ENCODE measurements at places on chromosomes 3 and 15.

GRCh38 chr3:99579965-99580364, 58.4 kb upstream of the COL8A1 start:
- no peak for DNase-seq

- no peak for DNase-seq
These were observed 95.4 kb downstream of the CACNA1D start for GRCh38 chr3:53589806-53590205.

DNA sequence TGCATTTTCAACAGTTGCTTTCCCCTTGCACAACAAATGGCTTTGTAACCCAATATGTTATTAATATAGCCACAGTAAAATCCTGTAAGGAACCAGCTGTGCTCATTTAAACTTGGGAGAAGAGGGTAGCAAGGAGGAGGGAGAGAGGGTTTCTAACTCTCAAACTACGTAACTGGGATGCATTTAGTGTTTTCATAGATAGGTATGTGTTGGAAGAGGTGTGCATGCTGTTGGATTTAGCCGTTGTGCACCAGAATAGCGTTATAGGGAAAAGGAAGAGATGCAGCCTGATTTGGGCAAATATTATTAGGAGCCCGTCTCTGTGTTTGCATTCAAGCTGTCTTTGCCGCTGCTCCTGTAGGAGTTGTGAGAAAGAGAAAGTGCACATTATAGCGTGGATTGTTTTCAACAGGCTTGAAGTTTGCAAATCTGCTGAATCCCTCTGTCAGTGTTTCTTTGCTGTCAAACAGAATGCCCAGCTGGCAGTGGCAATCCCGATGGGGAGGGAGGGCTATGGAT, 39.4 kb downstream of the ARPP21 start:
- no peak for DNase-seq

DNA sequence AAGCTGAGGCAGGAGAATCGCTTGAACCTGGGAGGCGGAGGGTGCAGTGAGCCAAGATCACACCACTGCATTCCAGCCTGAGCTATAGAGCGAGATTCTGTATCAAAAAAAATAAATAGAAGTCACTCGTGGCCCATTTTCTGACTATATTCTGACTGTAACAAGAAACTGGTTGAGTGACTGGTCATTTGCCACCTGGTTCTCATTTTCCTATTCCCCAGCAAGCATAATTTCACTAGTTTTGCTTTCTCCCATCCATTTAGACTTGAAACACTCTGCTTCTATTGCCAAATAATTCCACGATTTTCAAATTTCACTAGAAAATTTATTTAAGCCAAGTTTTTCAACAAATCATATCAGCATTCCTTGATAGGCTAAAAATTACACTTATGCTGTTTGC, 40.7 kb downstream of the C3orf70 start:
- DNase-seq: no peak

DNA sequence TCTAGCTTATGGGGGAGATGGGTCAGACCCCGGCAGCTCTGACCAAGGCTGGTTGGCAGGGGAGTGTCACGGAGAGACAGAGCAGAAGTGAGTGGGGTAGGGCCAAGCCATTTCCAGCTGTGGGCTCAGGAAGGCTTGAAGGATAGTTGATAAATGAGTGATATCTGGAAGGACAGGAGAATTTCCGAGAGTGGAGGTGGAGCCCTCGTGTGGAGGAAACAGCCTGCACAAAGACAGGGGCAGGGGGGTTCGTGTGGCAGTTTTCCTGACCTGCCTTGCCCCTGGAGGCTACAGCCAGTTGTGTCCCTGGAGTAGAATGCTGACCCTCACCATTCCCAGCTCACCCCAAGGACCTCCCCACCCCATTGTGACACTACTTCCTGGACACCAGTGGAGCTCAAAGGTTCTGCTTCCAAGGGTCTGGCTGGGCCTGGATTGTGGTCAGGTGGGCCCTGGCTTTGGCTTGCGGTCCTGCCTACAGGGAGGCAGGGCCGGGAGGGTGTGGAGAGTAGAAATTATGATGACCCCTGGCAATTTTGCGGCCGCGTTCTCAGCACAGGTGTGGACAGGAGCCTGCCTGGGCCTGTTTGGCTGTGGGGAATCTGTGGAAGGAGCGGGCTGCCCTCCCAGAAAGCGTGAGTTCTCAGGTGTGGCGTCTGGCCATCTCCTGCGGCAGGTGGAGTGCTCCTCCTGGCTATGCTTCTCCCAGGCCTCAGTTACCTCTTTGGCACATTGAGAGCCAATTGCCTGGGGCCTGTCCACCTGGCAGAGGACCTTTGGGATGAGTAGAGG, at the start of gene SLC22A14:
Gene SLC22A14 (plus strand): TSS at position 400 of the 792 bp plus-strand sequence. CDS start 23,733 bp downstream, outside the sequence.
- DNase-seq: no peak

GRCh38 chr15:71152542-71152941, 37.3 kb downstream of the THSD4 start:
- no peak for DNase-seq

GRCh38 chr3:52890735-52891134, 6.6 kb downstream of the STIMATE start:
- no peak for DNase-seq

- DNase-seq: no peak
These were observed 19.6 kb downstream of the PLXND1 start for GRCh38 chr3:129586746-129587430.

DNA sequence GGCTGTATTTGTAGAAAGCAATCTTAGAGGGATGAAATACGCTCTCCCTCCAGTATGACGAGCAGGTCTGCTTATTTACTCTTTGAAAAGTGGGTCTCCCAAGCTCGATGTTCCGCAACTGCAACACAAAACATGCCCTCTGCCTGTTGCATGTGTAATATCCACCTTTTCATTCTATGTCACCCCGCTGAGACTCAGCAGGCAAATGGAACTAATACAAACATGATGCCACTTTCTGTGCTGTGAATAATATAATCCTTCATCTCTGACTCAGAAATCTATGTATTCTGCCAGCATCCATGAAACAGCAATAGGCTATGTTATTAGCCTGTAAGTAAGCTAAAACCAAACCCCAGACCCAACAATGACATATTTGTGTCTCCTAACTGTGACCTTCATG, 200.8 kb upstream of the TMCO5A start:
- DNase-seq: no peak

GRCh38 chr3:56855856-56856512, 54.2 kb upstream of the ARHGEF3 start:
- DNase-seq: peak; percentile 14

- no peak for DNase-seq
These were observed 1001.6 kb downstream of the ROBO2 start for GRCh38 chr3:78041486-78041885.

DNA sequence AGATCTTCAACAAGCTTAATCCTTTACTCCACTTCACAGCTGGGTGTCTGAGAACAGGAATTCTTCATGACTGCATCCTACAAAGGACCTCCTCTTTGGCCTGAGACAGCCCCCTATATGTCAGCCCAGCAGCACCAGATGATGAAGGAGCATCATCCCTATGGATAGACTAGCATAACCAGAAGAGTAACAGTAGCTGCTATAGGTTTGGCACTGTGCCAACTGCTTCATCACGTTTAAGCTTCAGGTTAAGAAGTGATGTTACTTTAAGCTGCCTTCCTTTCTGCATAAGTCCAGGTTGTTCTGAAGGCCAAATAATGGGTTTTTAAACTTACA, 50.6 kb downstream of the CMSS1 start:
- no peak for DNase-seq

GRCh38 chr3:120364821-120365220, 15.7 kb upstream of the LRRC58 start:
- no peak for DNase-seq

GRCh38 chr15:41501191-41501917, 7.7 kb downstream of the ITPKA start:
- DNase-seq: no peak

DNA sequence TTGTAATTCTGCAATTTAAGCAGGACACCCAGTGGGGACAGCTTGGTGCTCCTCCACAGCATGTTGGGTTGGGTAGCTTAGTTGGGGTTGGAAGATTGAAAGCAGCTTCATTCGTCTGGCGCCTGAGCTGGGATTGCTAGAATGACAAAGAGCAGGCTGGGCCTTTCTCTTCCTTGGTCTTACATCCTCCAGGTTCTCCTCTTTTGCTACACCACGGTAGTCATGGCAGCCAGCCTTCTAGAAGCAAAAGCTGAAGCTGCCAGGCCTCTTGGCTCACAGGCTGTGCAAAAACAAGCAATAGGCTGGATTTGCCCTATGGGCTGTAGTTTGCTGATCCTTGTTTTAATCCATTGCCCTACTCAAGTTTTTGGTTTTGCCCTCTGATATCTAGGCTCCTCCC, 3.2 kb upstream of the ANXA2 start:
- DNase-seq: no peak

DNA sequence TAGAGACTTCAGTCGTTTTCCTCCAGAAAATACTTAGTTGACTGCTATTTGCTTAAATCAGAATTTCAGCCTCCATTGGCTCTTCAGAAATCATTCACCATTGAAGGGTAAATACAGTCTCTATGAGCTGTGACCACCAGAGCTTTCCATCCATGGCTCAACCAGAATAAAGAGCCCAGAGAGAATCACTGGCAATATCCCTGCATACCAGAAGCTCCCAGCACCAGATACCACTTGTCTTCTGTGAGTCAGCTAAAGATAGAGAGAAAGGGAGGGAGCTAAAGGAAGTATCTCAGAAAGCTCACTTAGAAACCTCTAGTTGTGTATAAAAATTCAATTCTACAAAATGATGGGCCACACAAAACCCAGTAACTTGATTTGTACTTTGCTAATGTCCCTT, 115.2 kb upstream of the TMCO5A start:
- no peak for DNase-seq

DNA sequence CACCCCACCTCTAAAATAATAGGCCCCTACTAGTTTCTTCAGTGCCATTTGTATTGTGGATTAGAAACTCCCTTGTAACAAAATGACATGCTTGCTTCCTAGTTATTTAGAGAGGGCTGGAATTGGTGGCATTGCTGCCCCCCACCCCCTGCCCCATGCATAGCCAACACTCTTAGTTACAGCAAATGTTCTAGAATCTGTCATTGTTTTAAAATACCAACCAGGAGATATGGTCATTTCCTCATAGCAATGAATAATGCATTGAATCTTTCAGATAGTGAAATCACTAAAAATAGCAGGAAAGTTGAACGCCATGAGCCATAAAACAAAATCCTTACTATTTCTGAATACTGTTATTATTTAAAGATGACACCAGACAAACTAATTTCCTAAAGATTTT, 292.5 kb downstream of the ARPP21 start:
- no peak for DNase-seq

- no peak for DNase-seq
These were observed 70.1 kb downstream of the TBC1D2B start for GRCh38 chr15:78007211-78007931.

DNA sequence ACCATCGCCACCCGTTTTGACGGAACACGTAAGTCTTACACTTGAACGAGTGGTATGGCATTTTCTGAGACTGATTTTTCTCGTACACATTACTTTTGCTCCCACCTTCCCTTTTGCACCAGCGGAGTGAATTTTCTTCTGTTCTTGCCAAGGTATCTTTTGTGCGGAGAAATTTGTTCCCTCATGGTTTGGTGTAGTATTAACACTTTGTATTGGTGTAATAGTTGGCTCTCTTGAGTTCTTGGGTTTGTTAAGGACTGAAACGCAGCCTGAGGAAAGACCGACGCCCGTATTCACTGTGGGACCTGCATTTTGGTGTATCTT, 420 bp downstream of the KCNH8 start:
- DNase-seq: no peak

- no peak for DNase-seq
These were observed 292.8 kb upstream of the ZNF717 start for GRCh38 chr3:76078101-76078500.

GRCh38 chr3:42290966-42291714, 25.2 kb upstream of the CCK start:
- no peak for DNase-seq

DNA sequence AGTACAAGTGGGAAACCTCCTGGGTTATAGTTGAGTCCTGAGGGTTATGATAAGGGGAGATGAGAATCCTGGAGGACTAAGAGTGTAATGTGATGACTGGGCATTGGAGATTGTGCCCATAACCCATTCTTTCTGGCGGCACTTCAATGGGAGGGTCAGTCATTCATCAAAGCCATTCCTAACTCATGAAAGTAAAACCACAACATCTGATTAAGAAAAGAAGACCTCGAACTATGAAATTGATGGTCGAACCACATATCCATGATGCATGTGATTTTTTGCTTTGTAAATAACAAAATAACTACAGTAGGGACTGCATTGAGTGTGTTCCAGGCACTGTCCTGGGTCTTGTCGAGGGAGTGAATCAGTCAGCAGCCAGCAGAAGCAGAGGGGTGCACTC, 215.1 kb downstream of the SHQ1 start:
- DNase-seq: no peak

GRCh38 chr3:171007316-171007715, 19.2 kb downstream of the SLC2A2 start:
- no peak for DNase-seq

- DNase-seq: no peak
These were observed 238.6 kb upstream of the CHRM5 start for GRCh38 chr15:33729653-33730052.

DNA sequence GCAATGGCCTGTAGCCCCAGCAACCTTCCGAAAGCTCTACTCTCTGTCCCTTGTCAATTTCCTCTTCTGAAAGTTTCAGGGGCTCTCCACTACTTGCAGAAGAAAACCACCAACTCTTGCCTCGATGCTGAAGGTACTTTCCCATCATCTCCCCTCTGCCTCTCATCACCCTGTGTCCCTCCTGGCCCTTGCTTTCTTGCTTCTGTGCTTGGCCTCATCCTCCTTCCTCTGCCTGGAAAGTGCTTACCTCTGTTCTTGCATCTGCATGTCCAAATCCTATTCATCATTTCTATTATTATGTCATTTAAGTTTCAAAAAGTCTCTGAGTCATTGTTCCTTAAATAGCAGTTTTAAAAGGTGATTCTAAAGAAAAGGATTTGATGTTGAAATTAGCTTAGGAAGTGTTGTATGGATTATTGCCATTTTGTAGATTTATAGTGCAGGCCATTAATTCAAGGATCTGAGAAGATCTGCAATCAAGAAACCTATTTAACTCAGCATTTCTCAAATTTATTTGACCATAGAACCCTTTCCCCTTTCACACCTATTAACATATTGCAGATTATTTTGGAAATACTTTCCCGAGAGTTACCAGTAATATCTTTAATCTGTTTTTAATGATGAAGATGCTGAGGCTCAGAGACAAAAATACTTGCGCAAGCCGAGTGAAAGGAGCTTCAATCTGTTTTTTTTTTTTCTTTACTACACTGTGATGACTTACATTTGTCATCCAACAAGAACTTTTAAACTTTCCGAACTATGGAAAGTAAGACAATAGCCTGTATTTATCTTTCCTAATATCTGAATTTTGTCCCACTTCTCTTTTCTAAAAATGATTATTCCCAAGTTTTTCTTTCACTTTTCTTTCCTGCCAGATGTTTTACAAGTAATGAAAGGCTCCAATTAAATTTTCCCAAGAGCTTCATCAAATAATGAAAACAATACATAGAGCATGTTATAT, 22.3 kb upstream of the CFAP161 start:
- no peak for DNase-seq

DNA sequence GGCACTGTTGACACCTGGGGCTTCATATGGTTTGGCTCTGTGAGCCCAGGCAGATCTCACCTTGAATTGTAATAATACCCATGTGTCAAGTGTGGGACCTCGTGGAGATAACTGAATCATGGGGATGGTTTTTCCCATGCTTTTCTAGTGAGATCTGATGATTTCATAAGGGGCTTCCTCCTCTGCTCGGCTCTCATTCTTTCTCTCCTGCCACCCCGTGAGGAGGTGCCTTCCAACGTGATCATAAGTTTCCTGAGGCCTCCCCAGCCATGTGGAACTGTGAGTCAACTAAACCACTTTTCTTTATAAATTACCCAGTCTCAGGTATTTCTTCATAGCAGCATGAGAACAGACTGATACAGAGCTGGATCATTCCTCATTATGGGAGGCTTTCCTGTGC, 655.9 kb upstream of the ADAMTS9 start:
- DNase-seq: no peak

Data from activated T-cell treated with anti-CD3 and anti-CD28 coated beads for 1 hour (primary cell).